ENCODE measurements at places on chromosomes 3 and 15.
A peak's percentile ranks its signal among the peaks of the same experiment; 100 is the strongest.

GRCh38 chr3:48459331-48459730, 12.8 kb downstream of the ATRIP start:
- no peak for DNase-seq

GRCh38 chr15:52803467-52804306, 13.6 kb upstream of the ONECUT1 start:
- DNase-seq: no peak

DNA sequence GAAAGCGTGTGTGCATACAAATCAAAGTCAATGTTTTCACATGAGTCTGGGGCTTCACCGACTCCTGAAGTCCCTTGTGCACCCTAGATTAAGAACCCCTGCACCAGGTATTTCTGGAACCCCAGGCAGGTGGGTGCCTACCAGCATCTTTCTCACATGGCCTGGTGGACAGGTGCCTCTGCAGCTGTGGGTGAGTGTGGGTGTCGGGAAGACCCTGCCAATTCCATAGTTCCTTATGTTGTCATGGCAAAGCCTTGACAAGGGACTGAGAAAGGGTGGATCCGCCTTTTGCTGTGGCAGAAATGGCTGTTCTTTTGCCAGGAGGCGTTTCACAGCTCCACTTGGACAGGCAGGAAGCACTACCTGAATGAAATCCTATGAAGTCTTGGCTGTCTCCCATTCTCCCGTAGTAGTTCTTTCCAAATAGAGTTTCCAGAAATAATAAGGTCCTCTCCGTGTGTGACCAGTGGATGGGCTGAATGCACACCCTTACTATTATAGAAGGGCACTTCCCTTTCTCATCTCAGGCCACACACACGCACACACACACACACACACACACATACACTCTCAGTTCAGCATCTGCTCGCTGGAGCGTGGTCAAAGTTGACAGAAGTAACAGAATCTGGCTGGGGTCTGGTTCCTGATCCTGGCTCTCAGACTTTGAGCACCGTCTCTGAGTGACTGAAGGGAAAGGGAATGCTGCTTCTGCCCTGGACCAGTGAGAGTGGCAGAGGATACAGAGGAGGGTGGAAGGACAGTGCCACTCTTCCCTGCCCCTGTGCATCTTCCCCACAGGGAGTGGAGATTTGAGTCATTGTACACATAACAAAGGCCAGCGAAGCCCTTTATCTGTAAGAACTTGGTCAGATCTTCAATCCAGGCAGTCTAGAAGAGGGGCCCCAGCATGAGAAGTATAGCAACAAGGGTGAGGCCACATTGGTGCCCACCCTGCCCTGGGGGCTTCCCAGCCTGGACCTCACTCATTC, 38.7 kb downstream of the PDIA5 start:
- DNase-seq: no peak

DNA sequence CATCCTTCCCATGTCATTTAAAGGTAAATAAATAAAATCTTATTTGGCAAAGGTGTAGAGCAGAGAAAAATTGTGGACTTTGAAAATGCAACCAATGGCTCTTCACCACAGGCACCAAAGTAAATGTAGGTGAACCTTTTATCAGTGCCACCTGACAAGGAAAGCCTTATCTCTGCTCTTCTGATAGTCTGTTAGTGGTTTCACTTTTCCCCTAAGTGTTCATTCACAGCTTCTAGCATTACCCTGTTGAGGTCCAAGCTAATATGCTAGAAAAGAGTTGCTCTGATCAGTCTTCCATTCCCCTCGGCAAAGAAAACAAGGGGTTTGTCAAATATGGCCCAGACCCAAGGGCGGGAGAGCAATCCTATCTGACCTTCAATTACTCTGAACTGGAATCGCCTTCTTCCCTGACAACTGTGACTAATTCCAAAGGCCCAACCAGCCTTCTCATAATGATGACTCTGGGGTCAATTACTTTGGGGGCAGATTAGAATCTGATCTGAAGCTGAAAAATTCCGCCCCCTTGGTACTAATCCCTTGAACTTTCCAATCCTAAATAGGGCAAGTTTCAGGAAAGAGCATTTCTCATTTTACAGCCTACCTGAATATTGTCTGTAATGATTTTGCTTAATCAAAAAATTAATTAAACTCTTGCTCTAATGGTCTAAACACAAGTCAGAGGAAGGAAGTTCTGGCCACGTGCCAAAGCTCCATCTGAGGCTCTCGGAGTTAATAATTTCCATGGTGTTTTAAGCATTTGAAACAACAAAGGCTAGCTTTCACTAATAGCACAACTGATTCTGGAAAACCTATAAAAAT, 52.4 kb downstream of the SETMAR start:
- no peak for DNase-seq

DNA sequence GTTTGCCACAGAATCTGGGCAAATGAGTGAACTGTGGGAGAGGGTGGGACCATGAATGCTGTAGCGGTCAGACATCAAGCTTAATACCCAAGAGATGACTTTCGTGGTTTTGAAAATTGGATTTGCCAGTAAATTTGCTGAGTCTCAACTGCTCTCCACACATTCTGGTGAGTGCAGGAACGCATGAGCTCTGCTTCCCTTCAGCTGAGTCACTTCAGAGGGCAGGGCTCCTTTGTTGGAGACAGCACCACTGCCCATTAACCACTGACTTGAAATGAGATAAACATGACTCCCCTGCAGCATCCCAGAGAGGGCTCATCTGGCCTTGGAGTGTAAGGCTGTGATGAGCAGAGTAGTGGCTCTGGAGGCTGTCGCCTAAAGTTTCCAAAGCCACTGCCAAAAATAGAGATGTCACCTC, 22.6 kb downstream of the RARRES1 start:
- DNase-seq: no peak

DNA sequence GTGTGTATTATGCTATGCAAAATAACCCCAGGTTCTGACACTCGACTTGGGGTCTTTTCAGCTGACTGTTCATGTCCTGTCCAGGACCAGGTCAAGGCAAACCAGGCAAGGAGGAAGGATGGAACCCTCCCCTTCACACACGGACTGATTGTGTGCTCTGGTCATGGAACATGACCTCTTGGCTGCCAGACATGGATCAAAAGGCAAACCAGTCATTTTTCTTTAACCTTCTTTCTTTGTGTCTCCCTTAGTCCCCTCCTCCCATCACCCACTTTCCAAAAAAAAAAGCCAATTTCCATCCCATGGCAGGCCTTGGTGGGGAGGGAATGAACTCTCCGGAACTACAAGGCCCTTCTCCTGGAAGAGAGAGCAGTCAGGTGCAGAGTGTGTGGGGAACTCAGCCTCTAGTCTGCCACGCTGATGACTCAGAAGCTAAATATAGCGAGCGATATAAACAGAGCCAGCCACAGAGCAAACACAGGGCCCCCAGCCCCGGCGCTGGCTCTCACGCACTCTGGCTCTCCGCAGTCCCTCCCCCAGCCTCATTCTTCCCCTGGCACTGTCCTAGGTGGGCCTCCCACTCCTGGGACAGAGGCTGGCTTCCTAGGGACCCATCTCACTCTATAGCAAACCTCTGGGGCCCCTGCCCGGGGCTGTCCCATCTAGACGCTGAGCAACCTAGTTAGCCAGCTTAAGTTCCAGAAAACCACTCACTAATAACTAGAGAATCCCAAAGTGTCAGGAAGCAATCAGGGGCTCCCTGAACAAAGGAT, 10.0 kb downstream of the BMF start:
- DNase-seq: peak; percentile 84

DNA sequence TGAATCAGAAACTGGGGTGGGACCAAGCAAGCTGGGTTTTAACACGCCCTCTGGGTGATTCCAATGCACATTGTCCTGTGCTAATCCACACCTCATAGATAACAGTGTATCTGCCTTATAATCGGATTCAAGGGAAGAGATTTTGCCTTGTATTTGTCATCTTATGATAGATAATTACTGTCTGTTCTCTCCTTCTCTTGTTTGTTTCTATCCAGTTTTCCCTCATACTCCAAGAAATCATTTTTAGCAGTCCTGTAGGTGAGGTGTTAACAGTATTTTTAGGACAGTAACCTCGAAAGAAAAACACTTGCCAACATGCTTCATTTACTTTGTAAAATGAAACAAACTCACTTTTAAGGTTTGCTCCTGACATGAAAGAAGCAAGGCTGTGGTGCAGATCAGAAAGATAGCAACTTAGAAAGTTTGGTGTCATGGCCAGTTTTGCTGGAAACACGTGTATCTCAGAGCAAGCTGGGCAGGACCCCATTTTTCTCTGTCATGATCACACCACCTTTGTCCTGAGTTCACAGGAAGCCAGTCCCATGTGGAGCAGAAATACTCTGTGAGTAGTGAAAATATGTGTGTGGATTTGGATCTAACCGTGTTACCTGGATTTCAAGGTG, 72.6 kb downstream of the TRAK1 start:
- no peak for DNase-seq

GRCh38 chr3:15781637-15782402, 16.0 kb downstream of the ANKRD28 start:
- DNase-seq: no peak

All from NCI-H510A (cell line).